ENCODE measurements at places on chromosomes 11 and 22.

- DNase-seq = no peak
Measured at GRCh38 chr11:126682590-126682989, 318.0 kb downstream of the KIRREL3 start.

DNA sequence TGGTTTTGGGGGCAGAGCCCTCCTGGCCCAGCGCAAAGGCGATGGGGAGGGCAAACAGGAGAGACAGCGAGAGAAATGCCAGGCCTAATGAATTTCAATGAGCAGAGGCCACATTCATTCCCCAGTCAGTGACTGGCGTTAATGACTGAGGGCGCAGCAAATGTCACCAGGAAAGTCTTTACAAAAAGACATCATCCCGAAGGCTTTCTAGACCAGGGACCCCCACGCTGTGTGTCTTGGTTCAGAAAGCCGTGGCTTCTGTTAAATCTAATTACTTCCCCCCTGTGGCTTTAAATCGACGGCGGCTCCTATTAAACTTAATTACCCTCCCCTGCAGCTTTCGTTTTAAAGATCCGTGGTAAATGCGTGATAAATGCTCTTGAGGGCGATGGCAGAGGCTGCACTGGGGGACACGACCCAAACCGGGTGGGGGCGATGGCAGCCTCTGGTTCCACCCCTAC, 1.6 kb upstream of the FGF19 start:
- DNase-seq = no peak

- no peak for DNase-seq
Measured at GRCh38 chr11:12604557-12605153, 69.6 kb upstream of the TEAD1 start.

GRCh38 chr11:93577286-93577685, 34.1 kb upstream of the SMCO4 start:
- no peak for DNase-seq

GRCh38 chr22:42734406-42734805, 13.7 kb upstream of the A4GALT start:
- no peak for DNase-seq

- DNase-seq = no peak
Measured at GRCh38 chr11:35142481-35143075, 3.6 kb downstream of the CD44 start.

DNA sequence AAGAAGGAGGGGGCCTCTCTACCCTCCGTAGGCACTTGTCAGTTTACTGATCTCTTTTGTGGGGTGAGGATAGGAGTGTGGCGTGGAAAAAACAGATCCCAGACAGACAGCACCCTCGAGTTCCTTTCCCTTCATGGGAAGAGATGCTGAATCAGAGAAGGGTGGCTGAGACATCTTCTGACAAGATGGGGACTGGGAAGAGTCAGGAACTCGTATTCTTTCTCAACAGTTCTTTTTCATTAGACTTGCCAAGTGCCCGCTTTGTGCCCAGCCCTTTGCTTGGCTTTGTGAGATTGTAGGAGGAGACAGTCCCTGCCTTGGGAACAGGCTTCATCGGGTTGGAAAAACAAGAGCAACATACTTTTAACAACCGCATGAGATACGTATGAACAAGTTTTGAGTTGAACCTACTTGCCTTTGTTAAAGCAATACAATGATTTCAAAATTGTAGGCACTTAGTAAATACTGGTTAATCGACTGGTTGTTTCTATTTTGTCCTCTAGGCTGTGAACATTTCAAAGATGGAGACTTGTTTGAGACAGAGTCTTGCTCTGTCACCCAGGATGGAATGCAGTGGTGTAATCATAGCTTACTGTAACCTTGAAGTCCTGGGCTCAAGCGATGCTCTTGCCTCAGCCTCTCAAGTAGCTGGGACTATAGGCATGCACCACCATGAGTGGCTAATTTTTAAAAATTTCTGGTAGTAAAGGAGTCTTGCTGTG, 1.1 kb downstream of the RRM1 start:
- DNase-seq = peak; percentile 54

GRCh38 chr11:125952973-125953372, 7.1 kb downstream of the VSIG10L2 start:
- no peak for DNase-seq

GRCh38 chr11:64996710-64997380, at the start of gene BATF2:
Gene BATF2 (minus strand): TSS chr11:64996971. CDS start chr11:64996914, 57 bp downstream.
- no peak for DNase-seq

GRCh38 chr22:45584621-45585436, 82.1 kb downstream of the FBLN1 start:
- no peak for DNase-seq

DNA sequence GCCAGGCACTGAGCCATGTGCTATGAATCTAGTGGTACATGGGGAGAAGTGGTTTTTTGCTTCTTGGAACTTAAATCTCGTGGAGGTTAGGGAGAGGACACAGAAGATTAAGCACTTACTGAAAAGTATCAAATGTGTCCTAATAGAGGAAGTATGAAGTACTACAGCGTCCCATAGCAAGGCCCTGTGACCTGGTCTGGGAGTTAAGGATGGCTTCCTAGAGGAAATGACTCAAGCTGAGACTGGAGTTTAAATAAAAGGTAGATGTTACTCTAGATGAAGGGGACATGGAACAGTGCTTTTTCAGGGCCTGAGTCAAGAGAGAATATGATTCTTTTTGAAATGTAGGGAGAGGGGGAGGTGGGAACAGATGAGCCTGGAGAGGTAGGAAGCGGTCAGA, 202.9 kb downstream of the GRIK4 start:
- no peak for DNase-seq

DNA sequence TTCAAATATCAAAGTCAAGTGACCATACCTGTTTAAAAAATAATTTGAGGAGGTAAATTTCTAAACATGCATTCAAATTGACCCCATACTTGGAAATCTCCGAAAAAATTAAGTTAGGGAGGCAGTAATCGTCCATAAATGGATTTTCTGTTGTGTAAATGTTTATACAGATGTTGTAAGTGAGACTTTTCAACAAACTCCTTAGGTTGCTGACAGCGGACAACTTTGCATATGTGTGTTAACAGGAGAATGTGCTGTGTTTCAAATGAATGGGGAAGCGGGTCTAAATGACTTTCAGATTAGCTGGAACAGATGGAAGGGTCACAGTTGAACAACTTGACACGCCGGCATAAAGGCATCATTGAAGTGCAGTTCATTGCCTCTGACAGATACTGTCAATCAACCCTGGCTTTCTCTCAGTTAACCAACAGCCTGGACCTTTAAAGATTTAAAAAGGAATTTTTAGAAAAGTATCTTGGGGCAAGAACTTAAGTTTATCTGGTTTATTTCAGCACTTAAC, 98.2 kb upstream of the DBX1 start:
- DNase-seq = no peak

- DNase-seq = no peak
Measured at GRCh38 chr11:37450613-37451012, 852.6 kb upstream of the RAG2 start.

GRCh38 chr11:117979481-117980211, 6.5 kb upstream of the IL10RA start:
- no peak for DNase-seq

DNA sequence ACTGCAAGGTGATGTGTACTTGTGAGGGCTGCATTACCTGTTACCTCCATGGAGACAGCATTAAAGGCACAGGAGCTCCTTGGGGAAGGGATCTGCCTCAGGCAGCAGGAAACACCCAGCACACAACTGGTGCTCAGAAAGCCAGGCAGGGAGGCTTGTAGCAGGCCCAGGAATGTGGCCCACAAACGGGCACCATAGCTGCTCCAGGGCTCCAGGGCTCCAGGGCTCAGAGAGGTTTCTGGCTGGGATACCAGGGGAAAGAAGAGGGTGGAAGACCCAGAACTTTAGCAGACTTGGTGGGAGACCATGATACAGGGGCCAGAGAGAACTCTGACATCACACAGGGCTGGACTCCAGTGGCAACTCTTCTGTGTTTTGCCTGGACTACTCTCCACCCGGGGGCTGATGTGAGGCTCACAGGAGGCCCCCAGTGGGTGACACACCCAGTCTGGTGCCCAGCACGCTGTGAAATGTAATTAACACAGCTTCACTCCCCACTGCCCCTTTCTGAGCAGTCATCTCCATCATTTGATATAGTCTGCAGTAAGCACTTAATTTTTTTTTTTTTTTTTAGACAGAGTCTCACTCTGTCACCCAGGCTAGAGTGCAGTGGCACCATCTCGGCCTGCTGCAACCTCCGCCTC, 14.7 kb upstream of the SULT4A1 start:
- DNase-seq = no peak

GRCh38 chr11:62504158-62504973, 42.2 kb downstream of the AHNAK start:
- DNase-seq = no peak

DNA sequence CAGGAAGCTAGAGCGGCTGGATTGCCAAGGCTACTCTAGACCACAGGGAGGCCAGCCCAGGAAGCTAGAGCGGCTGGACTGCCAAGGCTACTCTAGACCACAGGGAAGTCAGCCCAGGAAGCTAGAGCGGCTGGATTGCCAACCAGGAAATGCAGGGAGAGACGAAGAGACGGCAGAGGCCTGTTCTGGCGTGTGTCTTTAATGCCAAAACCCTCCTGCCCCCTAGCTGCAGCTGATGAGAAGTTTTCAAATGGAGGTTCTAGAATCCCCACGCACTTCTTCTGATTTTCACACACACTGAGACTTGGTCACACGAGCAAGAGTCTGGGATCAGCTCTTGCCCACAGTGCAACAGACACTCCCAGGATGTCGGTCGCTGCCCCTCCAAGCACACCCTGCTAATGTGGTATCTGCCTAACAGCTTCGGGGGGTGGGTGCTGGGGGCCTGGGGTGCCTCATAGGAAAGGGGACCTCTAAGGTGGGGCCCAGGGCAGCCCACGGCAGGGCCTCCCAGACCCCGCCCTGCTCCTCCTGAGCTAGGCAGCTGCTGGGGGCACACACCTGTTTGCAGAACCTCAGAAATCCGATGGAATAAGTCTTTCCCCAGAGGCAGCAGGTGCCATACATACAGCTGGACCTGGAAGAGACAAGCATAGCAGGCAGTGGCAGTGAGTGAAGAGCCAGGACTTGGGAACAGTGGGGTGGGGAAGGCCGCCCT, 28.5 kb downstream of the MAFF start:
- peak; percentile 59 for DNase-seq

DNA sequence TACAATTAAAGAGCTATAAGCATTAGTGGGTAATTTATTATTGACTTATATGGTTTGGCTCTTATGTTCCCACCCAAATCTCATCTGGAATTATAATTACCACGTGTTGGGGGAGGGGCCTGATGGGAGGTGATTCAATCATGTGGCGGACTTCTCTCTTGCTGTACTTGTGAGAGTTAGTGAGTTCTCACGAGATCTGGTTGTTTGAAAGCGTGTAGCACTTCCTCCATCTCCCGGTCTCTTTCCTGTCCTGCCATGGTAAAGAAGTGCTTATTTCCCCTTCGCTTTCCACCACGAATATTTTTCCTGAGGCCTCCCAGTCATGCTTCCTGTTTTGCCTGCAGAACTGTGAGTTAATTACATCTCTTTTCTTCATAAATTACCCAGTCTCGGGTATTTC, 28.1 kb upstream of the CHORDC1 start:
- no peak for DNase-seq

DNA sequence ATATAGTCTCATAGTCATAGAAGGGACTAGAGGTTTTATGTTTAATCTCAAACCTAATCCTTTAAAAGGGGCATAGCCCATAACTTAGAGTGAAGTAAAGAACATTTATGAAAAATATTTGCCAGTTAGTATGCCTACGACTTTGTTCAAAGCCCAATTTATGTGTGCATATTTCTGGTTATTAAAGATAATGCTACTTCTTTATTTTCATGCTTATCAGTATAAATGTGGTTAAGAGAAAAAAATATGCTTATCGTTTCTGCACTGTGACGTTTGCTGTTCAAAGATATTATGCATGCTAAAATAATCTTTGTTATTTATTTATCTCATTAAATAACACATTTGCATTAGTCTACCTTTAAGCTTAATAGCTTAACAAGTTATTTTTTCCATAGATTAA, 343.9 kb downstream of the DYNC2H1 start:
- DNase-seq = no peak

DNA sequence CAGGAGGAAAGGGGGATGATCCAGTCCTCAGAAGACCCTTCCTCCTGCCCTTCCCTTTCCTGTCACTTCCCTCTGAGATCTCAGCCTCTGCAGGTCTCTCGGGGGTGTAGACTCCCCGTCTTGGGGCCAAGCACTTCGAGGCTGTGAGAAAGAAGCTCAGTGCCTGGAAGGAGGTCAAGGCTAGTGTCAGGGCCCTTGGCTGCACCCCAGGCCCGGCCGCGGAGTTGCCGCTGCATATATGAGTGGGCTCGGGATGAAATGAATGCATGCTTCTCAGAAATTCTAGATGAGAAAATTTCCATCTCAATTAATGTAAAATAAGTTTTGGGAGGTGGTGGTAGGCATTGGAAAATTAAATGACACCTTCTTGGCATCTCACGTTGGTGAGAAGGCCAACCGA, 1313.7 kb downstream of the BRD1 start:
- no peak for DNase-seq

GRCh38 chr11:76781046-76781801, 1.9 kb upstream of the TSKU start:
- DNase-seq = no peak

GRCh38 chr11:111942829-111943228, 5.7 kb downstream of the DIXDC1 start:
- DNase-seq = no peak

- no peak for DNase-seq
Measured at GRCh38 chr22:16960220-16960883, 47.7 kb downstream of the GAB4 start.

DNA sequence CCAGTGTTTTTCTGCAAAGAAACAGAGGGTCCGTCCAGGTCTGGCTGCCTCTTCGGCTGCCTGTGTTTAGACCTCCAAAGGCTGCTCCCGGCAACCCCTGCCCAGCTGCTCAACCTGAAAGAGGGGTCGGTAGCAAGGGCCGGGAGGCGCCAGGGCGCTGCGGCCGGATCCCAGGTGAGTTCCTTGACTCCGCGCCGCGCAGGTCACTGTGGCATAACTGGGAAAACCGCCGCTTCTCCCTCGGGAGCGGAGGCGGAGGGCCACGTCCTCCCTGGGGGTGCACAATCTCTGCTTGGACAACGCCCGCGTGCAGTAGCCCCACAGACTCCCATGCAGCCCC, 1.0 kb upstream of the BRSK2 start:
- DNase-seq = no peak

- no peak for DNase-seq
Measured at GRCh38 chr11:46392421-46393230, 1.1 kb upstream of the CHRM4 start.

GRCh38 chr11:65962141-65962564, 619 bp downstream of the SART1 start:
- no peak for DNase-seq

GRCh38 chr22:44459551-44459950, 38.5 kb downstream of the RTL6 start:
- no peak for DNase-seq

All from epithelial cell of prostate (primary cell).